Hematopoietic multipotent progenitor cell treated with erythropoietin and hydrocortisone succinate and interleukin-3 and kit ligand, for 4 days (in vitro differentiated cells): ENCODE measurements at places on chromosomes 2 and 18.

- DNase-seq: no peak
Observed at GRCh38 chr2:21392649-21393048, 268.9 kb downstream of the TDRD15 start.

- peak; percentile 30 for DNase-seq
Observed at GRCh38 chr2:179861027-179861415, 391 bp downstream of the ZNF385B start.

DNA sequence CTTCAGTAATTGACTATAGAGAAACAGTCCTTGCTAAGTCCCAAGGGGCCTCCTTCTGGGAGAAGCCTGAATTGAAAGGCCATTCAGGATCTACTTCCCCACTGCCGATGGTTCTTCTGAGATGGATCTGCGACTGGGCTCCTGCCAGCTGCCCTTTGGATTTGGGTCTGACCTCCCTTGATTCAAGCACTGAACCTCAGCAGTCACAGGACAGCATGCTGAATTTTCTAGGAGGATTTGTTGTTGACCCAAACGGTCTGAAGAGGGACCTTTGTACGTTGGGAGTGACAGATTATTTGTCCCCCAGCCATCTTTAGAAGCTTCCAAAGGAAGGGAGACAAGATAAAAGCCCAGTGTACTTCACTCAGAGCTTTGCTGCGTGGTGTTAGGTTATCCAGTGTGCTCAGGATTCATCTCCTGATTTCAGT is 67.1 kb downstream of the NXPH2 start:
- no peak for DNase-seq

DNA sequence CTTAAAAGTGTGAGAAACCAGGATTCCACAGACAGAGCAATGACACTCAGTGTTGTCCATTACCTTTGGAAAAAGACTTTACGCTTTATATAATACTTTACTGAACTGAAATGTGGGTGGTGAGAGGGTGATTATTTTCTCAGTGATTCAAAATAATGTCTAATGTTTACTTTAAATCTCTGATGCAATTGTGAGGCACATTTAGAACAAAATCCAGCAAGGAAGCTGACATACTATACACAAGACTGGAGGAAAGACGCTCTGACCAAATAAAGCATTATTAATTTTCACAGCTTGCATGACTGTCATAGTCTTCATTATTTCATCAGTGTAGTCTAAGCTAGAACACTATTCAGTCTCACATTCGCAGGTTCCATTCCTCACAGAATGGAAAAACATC is 34.1 kb upstream of the STAT1 start:
- DNase-seq: no peak

GRCh38 chr18:9403795-9404564 is 69.4 kb downstream of the TWSG1 start:
- DNase-seq: peak; percentile 63

DNA sequence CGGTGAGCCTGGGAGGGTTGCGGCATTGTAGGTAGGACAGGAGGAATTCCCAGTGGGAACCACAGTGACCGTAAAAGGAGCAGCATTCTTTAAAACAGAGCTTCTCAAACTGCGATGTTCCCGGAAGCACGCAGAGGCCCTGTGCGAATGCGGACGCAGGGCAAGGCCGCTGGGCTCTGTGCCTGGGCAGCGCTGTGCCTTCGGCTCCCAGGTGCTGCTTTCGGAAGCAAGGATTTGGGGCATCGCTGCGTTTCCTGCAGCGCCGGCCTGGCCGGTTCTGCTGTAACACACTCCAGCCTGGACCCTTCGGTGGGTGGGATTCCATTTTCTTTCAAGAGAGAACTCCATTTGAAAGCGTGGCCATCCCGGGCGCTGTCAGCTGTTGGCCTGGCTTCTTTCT is 118.6 kb downstream of the PTGR3 start:
- no peak for DNase-seq

- peak; percentile 13 for DNase-seq
Observed at GRCh38 chr2:195601361-195601760, 55.7 kb upstream of the SLC39A10 start.

- no peak for DNase-seq
Observed at GRCh38 chr2:111696226-111696625, 187.8 kb downstream of the ANAPC1 start.

DNA sequence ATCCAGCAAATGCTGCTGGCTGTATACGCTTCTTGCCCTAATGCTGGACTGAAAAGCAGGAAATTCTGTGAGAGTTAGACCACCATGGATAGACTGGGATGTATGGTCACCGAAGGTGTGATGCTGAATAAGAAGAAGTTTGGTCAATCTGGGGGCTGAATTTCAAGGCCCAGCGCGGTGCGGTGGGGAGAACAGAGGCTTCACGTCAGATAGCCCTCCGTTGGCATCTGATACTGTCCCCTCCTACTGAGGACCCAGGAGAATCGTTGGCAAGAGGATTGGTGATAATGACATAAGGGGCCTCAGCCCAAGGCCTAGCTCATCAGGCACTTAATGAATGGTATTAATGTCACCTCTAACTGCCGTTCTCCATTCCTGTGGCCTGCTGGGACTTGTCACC is 97.3 kb upstream of the ST3GAL5 start:
- DNase-seq: no peak

DNA sequence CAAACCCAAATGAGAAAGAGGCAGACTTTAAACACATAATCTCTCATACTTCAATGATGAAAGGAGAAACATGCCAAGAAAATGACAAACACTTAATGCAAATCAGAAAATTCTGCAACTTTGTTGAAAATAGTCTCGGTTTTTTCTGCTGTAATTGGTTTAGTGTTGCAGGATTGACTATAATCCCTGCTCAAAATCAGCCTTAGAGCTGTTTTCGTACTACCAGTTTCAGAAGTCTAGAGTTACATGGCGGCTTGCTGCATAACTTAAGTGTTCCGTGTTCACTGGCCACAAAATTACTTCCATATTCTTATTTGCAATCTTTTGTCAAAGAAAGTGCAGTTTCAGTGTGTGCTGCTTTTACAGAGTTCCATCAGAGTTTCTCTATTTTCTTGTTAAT is 48.9 kb upstream of the ITGAV start:
- no peak for DNase-seq

- no peak for DNase-seq
Observed at GRCh38 chr2:148257276-148257675, 236.4 kb downstream of the MBD5 start.

GRCh38 chr18:12432881-12433280 is 25.2 kb downstream of the PRELID3A start:
- DNase-seq: no peak

- DNase-seq: no peak
Observed at GRCh38 chr2:240813231-240813921, 6.6 kb downstream of the KIF1A start.

DNA sequence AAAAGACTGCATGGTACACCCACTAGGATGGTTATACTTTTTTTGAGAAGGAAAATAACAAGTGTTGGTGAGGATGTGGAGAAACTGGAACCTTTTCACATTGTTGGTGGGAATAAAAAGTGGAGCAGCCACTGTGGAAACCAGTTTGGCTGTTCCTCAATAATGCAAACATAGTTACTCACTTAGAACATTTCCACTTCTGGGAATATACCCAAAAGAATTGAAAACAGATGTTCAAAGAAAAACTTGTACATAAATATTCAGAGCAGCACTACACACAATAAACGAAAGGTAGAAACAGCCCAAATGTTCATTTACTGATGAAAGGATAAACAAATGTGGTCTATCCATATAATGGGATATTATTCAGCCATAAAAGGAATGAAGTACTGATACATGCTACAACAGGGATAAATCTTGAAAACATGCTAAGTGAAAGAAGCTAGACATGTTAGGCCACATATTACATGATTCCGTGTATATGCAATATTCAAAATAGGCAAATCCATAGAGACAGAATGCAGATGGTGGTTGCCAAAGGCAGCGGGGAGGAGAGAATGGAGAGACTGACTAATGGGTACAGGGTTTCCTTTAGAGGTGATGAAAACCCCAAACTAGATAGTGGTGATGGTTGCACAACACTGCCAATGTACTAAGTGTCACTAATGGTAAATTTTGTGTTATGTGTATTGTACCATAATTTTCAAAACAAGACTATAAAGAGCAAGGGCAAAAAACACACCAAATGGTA is 20.9 kb upstream of the LMAN1 start:
- no peak for DNase-seq

GRCh38 chr2:239288951-239289511 is 111.8 kb downstream of the HDAC4 start:
- DNase-seq: no peak

DNA sequence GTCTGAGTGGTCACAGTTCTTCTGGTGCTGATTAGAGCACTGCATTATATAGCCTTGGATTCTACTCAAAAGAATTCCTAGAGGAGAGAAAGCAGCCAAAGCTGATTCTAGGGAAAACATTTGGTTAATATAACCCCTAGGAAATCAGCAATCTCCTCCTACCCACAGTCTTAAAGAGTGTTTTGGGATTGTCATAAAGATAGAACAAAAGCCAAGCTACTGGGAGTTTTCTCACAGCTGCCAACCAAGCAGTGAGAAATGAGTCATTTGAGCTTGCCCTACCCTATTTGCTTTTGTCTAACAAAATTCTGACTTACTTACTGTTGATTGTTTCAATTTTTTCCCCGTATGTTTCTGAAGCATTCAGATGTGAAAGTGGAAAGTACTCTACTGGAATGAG is 469.3 kb downstream of the PLCL1 start:
- DNase-seq: no peak

GRCh38 chr18:76452357-76452756 is 42.7 kb downstream of the ZNF516 start:
- peak; percentile 42 for DNase-seq

DNA sequence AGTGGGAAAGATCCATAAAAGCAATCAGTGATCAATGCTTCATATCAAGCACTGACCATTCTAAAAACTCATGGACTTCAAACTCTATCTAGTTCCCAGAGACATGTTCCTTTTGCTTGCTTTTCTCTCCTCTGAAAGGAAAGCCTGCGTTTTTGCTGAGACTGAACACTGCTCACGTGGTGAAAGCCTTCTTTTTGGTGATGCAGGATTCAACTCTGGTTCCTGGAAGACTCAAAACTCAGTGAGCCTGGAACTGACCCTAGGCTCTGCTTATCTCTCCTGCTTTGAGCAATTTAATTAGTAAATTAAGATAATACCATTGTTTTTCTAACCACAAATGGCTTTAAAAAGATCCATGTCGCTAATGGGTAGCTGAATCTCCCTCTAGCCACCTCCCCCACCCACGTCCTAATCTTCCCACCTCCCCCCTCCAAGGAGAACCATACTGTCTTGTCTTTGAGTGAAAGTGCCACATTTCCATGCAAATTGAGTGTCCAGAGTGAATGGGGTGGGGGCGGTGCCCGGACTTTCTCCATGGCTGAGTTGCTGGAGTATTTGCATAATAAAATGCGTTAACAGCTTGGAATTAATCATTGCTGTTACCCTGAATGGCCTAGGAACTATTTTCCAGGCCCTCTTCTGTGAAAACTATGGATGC is 130.5 kb downstream of the BCL11A start:
- DNase-seq: no peak

DNA sequence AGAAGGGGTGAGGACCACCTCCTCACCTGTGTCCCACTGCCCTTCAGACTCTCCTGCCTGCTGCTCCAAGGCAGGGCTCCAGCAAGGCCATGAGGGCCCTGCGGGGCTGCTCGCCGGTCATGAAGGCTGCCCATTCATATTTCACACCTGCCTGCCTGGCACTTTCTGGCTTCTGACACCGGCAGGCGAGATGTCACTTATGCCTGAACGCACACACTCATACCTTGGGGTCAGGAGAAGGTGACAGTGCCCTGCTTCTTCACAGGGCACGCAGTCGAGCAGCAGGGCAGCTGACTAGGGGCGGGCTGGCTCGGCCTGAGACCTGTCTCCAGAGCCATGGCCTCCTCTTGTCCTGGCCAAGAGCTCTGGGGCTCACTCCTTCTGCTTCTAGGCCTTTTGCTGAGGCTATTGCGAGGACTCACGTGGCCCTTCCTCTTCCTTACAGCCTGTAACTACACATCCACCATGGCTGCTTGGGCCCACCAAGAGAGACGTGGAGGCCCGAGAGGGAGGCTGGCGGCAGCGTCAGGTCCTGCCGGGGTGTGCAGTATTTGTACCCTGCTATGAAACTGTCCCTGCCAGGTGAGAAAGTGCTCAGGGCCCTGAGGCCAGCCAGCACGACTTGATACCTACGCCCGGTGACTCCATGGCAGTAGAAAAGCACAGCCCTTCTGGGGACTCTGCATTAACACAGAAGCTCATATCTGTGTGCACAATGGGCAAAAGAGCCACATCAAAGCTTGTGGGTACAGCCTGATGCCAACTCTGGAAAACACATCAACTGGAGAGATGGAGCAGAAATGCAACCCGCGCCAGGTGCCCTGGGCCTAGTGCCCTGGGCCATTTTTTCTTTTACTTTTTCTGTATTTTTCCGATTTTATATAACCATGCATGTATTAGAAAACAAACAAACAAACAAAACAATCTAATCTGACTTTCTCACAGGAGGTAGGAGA is 30.6 kb downstream of the HS6ST1 start:
- DNase-seq: no peak

DNA sequence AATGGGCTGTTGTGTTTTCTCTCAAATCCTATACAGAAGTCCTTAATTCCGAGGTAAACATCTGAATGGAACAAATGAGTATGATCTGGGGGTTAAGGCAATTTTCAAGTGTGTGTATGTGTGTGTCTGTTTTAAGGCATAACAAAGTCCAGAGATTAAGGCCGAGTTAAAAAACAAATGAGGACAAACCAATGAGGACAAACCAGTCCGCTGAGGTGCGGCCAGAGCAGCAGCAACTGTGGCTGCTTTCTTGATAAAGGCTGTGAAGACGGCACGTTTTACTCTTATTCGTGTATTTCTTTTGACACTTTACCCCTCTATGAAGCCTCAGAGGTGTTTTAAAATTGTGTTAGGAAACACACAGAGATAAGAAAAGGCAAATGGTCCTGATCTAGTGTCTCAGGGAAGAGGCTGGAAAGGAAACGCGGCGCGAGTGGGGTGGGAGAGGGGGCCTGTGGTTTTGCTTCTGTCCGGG is 495 bp upstream of the GULP1 start:
- DNase-seq: peak; percentile 16

DNA sequence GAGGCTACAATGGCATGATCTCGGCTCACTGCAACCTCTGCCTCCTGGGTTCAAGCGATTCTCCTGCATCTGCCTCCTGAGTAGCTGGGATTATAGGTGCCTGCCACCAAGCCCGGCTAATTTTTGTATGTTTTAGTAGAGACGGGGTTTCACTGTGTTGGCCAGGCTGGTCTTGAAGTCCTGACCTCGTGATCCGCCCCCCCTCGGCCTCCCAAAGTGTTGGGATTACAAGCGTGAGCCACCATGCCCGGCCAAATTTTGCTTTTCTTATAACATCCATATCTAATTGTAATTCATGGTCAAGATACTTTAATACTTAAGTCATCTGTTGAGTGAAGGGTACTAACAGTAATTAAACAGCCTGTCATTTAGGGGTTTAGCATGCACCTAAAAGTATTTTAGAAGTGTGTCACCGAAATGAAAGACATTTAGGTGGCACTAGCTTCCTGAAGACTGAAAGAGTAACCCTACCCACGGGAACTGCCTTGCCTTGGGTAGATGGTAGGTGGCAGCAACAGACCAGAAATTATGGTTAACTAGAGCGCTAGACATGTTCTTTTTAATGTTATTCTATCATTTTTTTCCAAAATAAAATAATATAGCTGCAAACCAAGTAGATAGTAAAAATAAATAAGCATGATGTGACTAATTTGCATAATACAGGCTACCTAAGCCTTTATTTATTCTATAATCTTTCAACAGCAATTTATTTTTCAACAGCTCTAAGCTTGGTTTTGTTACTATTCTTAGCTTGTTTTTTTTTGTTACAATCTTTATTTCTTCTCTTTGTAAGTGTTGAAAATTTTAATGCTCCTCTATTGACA is 8.6 kb upstream of the ACYP2 start:
- peak; percentile 87 for DNase-seq

- DNase-seq: no peak
Observed at GRCh38 chr2:112588611-112589045, 4.2 kb downstream of the CHCHD5 start.
